ENCODE measurements at places on chromosomes 13 and 19.
A peak's percentile ranks its signal among the peaks of the same experiment; 100 is the strongest.

GRCh38 chr19:53909471-53910169 is 542 bp downstream of the CACNG7 start:
- no peak for DNase-seq

GRCh38 chr13:80164462-80164861 is 176.5 kb downstream of the SPRY2 start:
- no peak for DNase-seq

DNA sequence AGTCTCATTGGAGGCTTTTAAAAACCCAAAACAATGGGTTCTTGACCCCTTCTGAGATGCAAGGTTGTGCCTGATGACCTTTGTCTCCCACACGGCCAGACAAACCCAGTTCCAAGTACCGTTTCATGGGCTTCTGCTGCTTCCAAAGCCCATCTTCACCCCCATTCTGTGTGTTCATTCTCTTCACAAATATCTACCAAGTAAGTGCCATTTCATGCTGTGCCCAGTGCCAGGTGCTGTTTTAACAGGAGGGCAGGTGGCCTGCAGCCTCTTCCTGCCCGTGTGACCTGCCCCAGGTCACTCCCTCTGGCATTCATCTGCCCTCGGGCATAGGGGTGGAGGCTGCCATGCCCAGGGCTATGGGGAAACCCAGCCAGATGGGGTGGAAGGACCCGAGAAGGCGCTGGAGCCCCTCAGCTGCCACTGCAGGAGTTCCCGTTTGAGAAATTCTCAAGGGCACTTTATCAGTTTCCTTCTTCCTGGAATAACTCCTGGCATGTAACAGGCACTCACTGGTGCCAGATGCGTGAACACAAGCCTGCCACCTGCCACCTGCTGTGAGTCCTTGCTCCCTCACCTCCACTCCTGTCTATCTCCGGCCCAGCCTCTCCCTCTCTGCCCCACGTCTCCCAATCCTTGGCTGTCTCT is 12.5 kb downstream of the CAPN12 start:
- DNase-seq: peak; percentile 63

DNA sequence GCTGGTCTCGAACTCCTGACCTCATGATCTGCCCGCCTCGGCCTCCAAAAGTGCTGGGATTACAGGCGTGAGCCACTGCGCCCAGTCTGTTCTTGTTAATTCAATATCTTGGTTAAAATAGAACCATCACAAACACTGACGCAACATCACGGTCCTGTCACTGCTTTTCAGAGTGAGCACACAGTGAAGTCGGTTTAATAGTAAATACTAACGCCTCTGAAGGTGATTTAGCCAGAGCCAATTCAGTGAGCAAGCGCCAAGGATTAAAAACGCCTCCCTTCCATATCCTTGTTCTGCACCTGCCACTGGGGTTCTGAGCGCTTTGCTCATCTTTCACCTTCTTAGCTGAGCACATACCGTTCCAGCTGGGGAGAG is 30.3 kb downstream of the LAMP1 start:
- no peak for DNase-seq

DNA sequence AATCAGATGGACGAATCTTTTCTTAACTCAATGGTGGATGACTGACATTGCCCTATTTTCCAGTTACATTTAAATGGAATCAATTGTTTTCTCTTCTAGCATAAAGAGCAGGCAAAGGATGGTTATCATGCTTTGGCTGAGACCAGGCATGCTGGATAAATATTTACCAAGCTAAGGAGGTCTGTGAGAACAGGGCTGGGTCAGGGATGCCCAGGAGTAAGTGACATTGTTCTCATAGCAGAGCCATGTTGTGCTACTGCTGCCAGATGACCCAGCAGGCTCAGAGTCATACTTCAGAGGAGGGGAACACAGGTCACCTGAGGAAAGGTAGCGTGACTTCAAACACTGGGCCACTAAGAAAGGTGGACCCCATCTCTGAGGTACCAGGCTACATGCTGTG is 116.0 kb upstream of the RNF113B start:
- DNase-seq: peak; percentile 22

- no peak for DNase-seq
Measured at GRCh38 chr19:54208784-54209057, 8.1 kb downstream of the RPS9 start.

DNA sequence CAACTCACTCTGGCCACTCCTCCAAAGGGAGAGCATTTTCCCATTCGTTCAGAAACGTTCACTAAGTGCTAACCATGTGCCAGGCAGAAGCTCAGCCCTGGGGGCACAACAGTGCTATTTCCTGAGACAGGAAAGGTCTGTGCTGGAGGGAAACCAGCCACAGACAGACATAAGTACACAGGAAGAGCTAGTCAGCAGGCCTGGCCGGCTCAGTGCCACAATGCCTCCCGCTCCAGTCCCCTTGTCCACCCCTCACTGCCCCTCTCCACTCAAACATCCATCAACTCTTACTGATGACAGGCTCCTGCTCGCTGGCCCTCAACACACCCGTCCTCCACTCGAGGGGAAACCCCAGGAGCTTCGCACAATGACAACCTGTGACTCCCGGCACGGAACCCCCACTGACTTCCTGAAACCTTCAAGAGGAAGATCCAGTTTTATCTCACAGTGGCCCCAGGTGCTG is 11.3 kb upstream of the PLA2G4C start:
- DNase-seq: no peak

DNA sequence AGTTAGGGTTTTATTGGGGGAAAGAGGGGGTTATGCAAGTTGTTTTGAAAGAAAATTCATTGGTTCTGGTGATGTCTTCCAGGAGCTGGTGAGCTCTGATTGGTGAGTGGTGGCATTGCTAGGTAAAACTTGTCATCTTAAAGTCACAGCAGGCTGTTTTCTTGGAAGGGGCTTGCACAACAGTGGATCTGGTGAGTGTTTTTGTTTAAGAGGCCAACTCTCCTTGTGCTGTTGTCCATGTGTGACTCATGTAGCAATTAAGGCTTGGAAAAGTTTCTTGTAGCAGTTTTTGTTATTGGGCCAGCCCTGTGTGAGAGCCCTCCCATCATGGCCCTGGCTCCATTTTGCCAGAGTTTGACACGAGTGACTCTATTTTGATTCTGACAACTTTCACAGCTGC is 109.4 kb downstream of the RFC3 start:
- DNase-seq: no peak

DNA sequence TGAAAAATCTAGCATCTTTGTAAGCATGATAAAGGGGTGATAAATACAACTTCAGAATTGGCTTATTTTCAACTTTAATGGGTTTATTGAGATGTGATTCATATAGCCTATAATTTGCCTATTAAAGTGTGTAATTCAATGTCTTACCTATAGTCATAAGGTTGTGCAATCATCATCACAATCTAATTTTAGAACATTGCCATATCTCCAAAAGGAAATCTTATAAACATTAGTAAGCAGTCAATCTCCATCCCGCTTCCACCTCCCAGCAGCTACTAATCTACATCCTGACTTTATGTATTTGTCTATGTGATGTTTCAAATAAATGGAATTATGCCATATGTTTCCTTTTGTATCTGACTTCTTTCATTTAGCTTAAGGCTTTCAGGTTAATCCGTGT is 145.2 kb upstream of the KLHL1 start:
- no peak for DNase-seq

DNA sequence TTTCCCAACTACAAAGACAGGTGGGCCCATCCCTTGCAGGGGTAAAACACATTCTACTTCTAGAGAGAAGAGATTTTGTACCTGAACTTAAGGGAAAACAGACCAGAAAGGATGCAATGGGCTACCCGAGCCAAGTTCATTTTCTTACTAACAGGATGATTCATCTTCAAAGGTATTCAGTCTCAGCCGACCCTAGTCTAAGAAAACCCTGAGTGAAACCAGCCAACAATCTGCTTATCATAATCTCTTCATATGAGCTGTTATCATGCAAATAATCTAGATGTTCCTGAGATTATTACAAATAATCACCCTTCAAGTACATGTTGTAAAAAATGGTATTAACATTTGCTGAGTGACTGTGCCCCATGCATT is 15.6 kb downstream of the PABPC3 start:
- no peak for DNase-seq

GRCh38 chr13:95355494-95355893 is 54.2 kb upstream of the ABCC4 start:
- DNase-seq: peak; percentile 19

GRCh38 chr19:50717026-50717723 is 2.4 kb downstream of the SHANK1 start:
- no peak for DNase-seq

DNA sequence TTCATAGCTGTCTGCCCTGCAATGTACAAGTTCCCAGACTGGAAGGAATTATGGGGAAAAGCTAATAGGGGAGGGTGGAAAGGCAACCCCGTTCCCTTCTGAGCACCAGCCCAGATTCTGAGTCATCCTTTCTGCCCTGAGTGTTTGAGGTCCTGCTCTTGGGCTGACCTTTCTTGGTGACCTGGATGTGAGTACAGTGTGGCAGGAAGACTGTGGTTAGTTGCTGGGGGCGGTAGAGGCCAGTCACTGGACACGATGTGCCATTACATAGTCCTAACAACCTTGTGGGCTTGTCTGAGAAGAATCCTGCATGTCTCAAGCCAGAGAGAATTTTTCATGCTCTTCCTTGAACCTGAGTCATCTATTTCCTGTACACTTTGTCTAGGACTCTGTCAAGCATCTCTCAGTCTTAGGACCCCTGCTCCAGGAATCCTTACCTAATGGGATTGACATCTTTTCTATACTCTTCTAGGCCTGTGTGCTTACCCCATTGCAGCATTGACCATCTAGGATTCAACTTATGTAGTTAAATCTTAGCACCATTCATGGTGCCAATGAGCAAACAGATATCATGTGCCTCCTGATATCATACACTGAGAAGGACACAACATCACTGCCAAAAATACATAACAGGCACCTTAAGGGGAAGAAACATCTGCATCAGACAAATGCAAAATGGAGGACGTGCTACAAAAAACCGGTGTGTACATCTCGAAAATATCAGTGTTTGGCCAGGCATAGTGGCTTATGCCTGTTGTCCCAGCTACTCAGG is 8.1 kb upstream of the ANGPTL4 start:
- peak; percentile 26 for DNase-seq

DNA sequence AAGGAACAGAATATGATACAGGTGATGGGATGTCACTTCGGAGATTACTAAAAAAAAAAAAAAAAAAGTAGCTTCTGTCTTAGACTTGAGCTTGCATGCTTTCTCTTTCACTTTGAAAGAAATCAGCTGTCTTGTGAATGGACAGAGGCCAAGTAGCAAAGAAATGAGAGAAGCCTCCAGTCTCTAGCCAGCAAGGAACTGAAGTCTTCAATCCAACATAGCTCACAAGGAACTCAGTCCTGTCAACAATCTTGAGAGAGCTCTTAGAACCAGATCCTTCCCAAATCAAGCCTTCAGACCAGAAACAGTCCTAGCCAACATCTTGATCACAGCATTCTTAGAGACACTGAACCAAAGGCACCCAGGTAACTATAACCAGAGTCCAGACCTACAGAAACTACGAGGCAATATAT is 7.7 kb downstream of the N4BP2L2 start:
- no peak for DNase-seq

DNA sequence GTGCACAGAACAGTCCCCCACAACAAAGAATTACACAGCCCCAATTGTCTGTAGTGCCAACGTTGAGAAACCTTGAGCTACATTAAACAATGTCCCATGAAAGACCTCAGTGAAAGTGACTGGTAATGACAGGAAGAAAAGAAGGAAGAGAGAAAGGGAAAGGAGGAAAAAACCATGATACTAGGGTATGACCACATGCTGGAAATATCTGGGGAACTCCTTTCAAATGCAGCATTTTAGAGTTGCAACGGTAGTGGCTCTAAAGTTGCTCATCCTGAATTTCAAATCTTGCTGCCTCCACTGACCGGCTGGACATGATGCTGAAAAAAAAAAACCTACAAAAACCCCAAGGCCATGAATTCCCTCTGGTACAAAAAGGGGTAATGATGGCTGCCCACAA is 26.5 kb downstream of the FPR3 start:
- DNase-seq: no peak

- no peak for DNase-seq
Measured at GRCh38 chr13:102812611-102813287, 13.8 kb downstream of the BIVM start.

DNA sequence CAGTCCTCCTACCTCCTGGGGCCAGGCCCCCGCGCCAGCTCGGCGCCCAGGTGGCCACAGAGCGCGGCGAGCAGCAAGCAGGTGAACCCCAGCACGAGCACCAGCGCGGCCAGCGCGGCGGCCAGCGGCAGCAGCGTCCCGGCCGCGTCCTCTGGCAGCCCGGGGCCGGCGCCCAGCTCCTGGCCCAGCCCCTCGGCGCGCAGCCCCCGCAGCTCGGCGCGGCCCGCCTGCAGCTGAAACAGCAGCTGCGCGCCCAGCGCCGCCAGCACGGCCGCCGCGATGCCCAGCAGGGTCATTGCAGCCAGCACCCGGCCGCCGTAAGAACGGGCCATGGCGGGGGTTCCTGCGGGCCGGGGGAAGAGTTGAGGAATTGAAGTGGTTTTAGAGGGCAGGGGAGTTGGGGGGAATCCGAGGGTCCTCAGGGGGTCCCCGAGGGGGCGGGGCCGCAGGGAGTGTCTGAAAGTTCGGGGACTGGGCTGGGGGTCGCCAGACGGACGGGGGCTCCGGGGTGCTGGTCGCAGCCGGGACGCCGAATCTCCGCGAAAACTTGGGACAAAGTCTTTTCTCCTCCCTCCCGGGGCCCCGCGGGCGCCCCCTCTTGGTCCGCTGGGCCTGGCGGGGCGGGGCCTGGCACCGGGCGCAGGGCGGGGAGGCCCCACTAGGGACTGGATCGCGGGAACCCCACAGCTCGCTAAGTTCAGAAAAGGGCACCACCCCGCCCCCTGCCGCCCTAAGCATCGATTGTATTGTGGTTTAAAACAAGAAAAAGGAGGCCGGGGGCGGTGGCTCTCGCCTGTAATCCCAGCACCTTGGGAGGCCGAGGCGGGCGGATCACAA is at the start of gene TMEM221:
TSS of gene TMEM221 (minus strand) at position 538 of the 837 bp plus-strand sequence. CDS start at position 332, 206 bp downstream.
- no peak for DNase-seq

DNA sequence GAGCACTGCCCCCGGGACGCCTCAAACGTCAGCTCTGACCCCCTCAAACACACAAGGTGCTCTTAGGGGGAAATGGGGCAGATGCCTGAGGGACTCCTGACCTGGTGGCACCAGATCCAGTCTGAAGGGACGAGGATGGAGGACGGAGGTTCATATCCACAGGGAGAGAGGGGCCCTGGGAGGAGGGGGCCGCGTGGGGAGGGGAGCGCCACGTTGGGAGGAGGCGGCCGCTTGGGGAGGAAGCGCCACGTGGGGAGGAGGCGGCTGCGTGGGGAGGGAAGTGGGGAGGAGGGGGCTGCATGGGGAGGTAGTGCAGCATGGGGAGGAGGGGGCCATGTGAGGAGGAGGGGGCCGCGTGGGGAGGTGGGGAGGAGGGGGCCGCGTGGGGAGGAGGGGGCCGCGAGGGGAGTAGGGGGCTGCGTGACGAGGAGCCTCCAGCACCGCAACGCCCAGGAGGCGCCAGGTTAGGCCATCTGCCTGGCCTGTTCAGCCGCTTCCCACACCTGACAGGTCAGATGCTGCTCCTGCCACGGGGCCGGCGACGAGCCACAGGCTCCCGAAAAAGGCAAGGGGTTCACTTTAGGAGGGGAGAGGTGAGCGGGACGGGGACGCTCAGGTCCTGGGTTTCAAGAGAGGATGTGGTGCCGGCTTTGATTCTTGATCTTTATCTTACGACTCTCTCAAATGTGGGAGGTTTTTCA is 36.7 kb upstream of the C13orf46 start:
- no peak for DNase-seq
